ENCODE measurements at places on chromosomes 16 and 17.

- DNase-seq: no peak
These were observed 86.7 kb upstream of the GSE1 start for GRCh38 chr16:85526185-85526974.

GRCh38 chr16:13968835-13969234, 48.9 kb downstream of the ERCC4 start:
- no peak for DNase-seq

DNA sequence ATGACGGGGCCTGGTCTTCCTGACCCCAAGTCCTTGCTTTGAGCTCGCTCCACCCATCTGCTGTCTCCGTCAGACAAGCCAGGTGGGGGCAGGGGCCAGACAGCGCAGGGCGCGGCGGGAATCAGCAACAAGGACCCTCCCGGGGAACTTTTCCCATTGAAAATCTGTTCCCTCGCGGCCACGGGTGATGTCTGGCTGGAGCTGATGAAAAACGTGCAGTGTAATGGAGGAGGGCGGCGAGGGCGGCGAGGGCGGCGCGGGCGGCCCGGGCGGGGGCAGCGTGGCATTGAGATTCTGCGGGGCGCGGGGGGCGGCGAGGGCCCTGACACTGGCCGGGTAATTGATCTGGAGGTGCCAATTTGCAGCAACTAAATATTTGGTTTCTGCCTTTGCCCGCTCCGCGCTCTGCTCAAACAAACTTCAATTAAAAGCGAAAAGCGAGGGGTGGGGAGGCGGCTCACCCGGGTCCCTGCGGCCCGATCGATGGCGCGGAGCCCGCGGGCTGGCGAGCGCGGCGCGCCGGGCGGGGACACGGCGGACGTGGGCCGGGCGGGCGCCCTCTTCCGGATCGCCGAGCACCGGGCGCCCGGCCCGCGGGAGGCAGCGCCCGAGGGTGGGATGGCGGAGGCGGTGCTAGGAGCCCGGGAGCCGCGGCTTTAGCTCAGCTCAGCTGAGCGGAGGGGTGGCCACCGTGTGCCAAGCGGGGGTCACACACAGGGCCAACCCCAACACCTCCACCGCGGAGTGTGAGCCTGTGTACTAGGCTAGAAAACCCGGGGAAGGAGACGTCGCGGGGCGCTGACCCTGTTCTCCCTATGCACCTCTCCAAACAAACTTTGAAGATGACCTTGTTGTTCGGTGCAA, 32.4 kb downstream of the DCAKD start:
- DNase-seq: peak; percentile 39

DNA sequence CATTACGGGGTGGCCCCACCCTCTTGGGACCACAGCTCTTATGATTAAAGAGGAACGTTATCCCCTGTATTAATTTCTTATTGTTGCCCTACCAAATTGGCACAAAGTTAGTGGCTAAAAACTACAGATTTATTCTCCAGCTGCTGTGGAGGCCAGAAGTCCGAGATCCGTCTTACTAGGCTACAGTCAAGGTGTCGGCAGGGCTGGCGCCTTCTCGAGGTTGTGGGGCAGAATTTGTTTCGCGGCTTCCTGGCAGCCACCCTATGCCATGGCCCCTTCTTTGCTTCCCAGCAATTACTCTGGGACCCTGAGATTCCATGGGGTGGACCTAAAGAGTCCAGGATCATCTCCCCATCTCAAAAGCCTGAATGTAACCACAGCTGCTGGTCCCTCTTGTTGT, 263.4 kb downstream of the CPPED1 start:
- no peak for DNase-seq

DNA sequence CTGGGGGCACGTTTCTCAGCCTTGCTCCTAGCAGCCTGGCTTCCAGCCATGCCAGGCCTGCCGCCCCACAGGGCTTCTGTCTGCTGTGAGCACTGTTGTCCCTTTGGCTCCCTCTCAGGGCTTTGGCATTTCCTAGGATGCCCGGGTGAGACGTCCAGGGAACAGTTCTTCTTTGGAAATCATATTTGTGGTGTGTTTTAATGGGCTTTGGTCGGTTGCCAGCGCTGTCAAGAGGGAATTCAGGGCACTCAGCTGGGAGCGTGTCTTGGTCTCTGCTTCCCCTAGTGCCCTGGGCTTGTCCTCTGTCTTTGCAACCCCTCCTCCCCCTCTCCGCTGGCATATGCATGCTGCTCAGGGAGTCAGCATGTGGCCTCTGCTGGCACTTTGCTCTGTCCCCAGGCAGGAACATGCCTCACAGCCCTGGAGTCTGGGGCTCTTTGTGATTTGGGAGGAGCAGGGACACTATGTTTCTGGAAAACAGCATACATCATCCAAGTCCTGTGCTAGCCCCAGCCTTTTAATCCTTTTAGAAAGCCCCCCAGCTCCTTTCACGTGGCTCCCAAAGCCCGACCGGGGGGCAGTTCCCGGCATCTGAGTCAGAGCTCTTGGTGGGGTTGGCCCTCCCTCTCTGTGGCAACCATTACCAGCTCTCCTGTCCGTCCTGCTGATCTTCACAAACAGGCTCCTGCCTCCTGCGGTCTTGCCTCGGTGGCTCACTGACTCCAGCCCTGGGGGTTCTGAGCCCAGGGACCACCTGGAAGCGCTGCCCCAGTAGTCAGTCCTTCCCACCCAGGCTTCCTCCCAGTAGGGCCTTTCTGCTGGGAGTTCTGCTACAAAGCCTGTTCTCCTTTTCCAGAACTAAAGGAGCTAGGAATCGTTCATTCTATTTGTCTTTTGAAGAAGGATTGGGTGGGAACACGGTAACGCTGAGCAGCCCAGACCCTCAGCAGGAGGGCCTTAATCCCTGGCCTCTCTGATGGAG, 26.7 kb downstream of the SAP30BP start:
- DNase-seq: peak; percentile 84

- DNase-seq: no peak
These were observed 774.5 kb upstream of the RBFOX1 start for GRCh38 chr16:6558126-6558525.

- DNase-seq: no peak
These were observed 813.6 kb upstream of the EEF2KMT start for GRCh38 chr16:5911241-5911640.

- no peak for DNase-seq
These were observed 939 bp downstream of the BCL6B start for GRCh38 chr17:7023576-7024401.

GRCh38 chr17:77011173-77012011, 129.4 kb upstream of the SEC14L1 start:
- DNase-seq: no peak

DNA sequence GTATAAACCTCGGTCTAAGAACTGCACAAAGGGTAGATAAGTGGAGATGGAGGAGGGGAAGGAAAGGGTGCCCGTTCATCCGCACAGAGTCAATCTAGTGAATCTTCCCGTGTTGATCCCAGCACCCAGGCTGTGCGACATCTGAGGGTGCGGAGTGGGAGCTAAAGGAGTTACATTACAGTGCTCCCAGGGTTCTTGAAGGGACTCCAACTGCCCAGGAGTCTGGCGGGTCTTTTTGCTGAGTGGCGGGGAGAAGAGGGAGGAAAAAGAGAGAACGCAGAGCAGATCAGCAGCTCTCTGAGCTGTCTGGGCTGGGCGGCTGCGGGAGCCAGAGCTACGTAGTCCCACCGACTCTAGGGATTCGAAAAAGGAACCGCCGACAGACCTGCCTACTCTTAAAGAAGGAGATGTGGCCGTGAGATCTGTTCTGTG, 1.6 kb upstream of the CA10 start:
- no peak for DNase-seq

DNA sequence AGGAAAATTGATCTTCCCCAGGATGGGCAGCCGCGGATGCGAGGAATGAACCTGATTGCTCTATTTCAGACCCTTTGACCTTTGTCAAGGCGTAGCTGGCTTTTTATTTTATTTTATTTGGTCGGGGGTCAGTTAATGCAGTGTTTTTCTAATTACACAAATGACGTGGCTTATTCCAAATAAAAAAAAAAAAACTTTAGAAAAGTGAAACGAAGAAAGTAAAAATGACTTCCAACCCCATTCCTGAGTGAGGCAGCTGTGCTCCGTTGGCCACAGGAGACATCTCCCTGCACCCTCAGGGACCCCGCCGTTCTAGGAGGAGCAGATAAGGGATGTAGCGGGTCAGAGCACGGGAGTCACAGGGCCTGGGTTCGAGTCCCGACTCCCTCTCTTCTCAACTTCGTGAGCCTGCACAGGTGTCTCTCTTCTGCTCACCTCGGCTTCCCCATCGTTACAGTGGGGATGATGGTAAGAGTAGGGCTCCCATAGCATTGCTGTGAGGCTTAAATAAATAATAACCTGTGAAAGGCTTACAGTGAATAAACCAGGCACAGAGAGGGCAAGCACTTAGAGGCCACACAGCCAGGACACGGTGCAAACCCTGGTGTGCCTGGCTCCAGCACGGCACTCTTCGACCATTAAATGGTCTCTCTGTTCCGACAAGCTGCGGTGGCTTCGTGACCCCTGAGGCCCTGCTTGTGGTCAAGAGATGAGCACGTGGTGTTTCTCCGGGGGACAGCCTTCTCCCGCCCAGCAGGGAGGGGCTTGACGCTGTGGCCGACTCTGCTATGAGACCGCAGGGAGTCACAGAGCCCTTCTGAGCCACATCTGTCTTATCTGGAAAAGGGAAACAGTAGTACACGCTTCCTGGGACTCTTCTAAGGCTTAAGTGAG, 10.2 kb downstream of the FOXF1 start:
- DNase-seq: no peak

DNA sequence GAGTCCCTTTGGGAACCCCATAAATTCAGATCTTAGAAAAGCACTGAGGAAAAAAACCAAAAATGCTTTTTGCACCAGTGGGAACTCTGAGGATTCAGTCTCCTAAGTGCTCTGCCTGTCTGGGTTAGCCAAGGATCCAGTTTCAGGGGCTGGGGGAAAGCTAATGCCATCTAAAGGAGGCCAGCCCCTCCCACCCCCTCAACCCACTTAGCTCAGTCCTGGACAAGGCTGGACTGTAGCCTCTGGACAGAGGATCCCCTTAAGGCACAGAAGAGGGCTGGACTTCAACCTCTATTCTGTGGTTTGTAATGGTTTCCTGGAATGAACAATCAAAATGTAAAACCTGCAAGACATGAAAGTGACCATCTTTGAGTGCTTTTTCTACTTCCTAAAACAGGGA, 356.1 kb upstream of the ZFHX3 start:
- no peak for DNase-seq

- DNase-seq: no peak
These were observed 119.5 kb downstream of the C16orf78 start for GRCh38 chr16:49492896-49493626.

GRCh38 chr16:73354434-73354833, 306.5 kb upstream of the ZFHX3 start:
- DNase-seq: no peak

DNA sequence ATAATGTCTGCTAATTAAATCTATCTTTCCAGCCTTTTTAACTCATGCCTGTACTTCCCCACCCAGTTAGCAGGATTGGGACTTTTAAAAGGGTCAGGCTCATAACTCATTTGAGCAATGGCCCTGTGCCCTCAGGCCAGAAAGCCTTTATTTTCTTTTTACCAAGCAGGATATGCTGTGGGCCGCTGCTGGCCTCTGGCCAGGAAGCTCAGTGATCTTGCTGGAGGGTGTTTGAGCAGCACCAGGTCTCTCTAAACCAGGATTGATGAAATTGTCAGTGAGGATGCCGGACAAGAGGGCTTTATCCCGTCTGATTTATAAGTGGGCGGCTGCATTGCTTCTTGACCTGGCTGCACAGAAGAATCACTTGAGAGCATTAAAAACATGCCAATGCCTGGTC, 187.8 kb downstream of the RAB11FIP4 start:
- DNase-seq: peak; percentile 31

DNA sequence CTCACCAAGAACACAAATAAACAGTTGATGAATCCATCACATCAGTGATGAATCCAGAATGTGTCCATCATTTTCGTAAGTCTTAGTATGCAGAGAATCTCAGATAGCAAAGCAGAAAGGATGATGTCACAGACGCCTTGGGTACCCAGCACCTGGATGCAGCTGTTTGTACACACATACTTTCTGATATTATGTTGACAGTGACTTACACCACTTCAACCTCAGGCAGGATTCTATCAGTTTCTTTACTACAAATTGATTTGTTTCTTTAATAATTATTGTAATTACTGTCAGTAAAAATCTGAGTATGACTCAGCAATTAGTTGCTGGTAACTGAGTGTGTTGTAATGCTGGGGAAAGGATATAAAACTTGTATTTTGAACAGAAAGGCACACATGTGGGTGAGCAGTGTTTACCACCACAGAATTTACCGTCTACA, 159.8 kb downstream of the RPTOR start:
- DNase-seq: no peak

DNA sequence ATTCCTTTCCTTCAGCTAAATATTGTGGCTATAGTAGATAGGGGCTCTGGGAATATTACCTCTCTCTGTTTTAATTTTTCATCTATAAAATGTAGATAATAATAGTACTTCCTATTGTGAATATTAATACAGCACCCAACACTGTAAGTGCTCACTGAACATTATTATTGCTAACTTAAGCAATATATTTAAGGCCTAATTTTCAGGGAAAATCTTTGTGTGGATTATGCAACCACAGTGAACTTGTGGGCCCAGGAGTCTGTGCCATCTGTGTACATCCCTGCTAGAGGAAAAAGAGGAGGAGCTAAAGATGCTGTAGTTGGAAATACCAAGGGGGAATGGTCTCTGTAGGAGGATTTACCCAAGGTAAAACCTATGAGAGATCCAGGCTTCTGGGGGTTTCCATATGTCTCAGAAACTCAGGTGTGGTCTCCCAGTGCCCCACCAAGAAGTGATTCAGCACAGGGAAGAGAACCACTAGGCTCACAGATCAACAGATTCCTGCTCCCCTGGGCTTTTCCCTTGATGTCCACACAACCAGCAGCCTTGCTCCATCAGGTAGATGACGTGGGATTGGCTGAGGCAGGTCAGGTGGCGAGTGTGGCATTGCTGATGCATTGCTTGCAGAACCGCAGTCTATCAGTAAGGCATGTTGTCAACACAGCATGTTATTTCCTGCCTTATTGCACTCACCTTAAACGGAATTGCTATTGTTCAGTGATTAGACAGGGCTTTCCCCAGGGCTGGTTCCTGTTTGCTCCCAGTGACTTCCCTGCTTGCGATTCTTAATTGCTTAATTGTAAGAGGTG, 1.6 kb upstream of the N4BP1 start:
- DNase-seq: no peak

DNA sequence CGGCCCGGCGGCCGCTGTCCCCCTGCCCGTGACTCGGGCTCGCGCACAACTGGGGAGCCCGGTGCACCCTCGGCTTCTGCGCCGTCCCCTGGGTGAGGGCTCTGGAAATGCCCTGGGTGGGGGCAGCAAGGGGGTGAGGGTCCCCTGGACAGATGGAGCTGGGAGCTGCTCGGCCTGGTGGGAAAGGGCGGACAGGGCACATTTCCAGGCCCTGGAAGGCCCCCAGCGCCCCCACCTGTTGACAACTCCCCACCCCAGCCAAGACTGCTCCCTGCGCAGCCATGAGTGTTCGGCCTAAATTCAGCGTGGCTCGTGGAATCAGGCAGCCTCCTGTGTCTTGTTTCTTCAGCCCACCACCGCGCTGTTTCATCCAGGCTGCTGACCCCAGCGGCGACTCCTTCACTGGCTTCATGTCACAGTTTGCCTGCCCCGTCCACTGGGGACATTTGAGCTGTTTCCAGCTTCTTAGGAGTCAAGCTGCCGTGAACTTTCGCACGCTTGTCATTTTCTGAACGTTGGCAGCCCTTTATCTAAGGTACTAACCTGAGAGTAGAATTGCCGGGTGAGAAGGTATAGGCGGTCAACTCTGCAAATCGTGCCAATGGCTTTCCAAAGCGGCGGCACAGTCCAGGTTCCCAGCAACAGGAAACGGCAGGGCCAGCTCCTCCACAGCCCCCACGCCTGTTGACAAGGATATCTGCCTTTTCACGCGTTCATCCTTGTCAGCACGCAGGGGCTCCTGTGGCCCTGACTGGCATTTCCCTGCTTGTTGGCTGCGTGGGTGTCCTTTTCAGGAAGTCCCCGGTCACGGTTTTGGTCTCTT, 895 bp downstream of the UTS2R start:
- no peak for DNase-seq
